ENCODE measurements at places on chromosomes 6 and 20.

DNA sequence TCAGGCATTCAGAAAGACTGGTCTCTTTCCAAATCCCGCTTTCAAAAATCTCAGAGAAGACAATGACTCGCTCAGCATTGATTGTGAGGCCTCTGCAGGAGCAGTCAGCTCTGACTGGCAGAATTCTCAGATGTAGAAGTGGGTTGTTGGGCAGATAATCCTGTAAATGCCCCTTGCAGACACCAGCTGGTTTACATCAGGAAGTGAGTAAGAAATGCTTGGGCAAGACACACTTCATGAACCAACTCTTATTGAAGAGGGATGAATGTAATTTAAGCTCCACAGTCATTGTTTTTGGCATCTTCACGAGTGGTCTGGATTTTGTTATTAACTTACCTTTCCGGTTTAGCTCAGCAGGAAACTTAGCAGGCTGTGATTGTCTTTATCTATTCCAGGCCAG lies 166.6 kb downstream of the PLCB4 start:
- DNase-seq = peak; percentile 71

DNA sequence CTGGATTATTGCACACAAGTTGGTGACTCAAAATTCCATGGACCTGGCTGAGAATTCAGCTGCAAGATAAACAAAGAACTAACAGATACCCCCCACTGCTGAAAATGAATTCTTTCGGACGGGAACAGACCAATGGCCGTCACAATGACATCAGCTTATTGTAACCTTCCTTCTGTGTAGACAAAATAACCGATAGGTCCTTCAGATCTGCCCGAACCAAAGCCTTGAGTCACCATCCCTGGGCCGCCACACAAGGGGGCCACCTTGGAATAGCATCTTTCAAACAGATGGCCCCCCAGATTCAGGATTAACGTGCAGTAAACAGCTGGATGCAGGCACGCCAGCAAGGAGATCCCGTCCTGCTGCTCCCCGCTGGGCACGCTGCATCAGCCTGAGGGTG lies 214.0 kb upstream of the EXOC2 start:
- DNase-seq = no peak

GRCh38 chr20:49797344-49797615 lies 15.3 kb upstream of the SLC9A8 start:
- DNase-seq = no peak

DNA sequence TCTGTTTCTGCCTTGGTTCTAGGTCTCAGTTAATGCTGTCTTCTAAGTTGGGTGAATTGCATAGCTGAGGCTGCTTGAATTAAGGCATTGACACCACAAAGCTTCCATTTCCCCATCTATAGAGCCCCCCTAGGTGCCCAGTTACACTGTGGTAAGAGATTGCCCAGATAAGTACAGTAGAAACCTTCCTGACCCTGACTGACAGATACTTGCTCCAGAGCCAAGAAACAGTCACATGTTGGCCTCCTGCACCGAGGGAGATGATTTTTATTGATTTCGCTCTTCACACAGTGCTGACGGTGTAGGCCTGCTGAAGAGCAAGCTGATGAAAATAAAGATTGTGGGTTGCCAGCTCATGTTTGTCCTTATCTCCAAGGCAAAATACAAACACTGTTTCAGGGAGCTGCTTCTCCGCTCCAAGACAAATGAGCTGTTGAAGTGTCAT lies 67.9 kb downstream of the TRMT11 start:
- peak; percentile 8 for DNase-seq

- DNase-seq = peak; percentile 50
Observed at GRCh38 chr6:126153661-126154060, 167.3 kb downstream of the TRMT11 start.

DNA sequence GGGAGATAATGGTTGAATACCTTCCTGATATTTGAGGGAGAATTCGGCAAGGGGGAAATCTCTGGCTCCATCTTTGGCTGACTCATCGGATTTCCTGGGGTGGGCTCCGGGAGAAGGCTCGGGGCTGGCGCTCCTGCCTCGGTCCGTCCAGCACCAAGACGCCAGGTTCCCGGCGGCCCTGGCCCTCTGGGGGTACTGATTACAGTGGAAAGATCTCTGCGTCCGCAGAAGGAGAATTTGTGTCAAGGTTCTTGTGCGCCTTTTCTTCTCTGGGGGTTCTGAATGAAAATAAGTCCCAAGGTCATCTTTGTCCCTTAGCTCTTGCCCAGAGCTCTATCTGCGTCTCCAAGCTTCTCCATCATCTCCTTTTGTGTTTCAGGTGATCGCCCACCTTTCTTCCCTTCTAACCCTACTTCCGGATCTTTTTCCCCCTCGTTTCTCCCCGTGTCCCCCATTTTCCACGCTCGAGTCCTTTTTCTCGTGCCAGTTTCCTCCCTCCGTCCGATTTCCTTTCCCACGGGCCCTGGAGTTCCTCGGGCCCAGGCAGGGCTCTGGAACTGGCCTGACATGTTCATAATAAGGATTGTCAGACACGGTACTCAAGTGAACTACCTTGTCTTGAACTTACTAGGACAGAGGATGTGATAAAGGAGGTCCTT lies 11.6 kb downstream of the NRN1 start:
- DNase-seq = no peak

GRCh38 chr6:135212935-135213334 lies 31.8 kb downstream of the MYB start:
- DNase-seq = peak; percentile 91

- DNase-seq = no peak
Observed at GRCh38 chr20:17572034-17572638, 2.3 kb downstream of the DSTN start.

DNA sequence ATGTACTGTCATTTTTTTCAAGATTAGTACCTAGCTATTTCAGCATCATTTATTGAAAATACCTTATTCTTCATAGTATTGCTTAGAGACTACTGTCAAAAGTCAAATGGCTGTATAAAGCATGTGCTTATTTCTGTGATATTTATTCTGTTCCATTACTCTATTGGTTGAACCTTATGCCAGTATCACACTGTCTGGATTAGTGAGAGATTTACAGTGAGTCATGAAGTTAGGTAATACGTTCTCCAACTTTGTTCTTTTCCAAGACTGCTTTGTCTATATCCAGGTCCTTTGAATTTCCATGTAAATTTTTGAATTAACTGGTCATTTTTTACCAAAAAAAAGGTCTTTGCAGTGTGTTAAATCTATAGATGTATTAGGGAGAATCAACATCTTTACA lies 18.6 kb upstream of the RNF217 start:
- DNase-seq = no peak

DNA sequence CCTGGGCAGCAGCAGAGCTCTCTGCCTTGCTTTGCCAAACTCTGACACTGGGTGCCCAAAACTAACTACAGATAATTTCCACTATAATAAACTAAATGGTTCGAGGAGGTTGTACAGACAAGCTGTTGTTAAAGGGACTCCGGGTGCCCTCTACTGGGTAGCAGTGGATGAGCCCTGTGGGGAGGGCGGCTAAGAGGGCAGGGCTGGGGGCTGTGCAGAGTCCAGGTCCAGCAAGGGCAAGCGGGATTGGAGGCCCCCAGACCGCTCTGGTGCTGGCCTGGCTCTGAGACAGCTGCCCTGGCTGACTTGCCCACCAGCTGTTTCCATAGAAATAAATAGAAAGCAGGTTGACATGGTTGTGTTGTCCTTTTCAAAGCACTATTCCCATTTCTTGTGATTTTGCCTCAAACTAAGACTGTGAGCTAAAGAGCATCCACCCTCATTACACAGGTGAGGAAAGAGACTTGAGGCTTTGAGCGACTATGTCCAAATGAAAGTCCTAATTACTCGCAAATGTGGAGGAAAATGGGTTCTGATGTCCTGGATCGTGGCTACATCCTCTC lies 167.6 kb upstream of the CST7 start:
- DNase-seq = peak; percentile 44

GRCh38 chr6:89984926-89985750 lies 90.9 kb downstream of the GJA10 start:
- peak; percentile 91 for DNase-seq

DNA sequence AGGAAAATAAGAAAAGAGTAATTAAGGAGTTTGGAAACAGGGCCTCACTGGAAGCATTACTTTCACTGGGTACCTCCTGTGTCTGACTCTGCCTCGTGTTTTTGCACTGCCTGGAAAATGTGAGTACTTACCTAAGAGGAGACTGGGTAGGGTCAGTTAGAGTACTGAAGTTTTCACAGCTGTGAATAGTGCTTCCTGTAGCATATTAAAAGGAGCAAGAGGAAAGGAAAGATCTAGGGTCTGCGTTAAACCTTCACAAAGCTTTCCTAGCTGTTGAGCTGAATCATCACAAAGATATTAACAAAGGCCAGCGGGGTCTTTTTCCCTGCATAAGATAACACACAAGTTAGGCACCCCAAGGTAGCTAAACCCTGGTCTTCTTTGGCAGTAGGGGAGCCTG lies 82.3 kb downstream of the MLIP start:
- no peak for DNase-seq

DNA sequence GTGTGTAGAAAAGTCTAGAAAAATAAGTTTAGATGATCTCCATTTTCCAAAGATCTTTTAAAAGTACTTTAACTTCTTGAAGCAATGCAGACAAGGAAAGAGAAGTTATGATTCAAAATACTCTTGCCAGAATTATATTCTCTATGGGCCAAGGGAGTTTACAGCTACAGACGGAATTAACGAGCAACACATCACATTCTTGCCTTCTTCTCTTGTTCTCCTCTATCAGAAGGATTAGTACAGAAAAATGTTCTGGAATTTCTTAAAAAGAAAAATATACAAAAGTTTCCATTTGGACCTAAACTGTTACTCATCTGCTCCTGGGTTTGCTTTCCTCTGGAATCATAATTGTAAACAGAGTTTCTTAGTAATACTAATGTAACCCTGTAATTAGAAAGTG lies 284.7 kb upstream of the HSF2 start:
- no peak for DNase-seq

GRCh38 chr6:43940071-43940392 lies 170.0 kb downstream of the VEGFA start:
- no peak for DNase-seq

- DNase-seq = peak; percentile 79
Observed at GRCh38 chr6:116034327-116034726, 26.4 kb downstream of the FRK start.

DNA sequence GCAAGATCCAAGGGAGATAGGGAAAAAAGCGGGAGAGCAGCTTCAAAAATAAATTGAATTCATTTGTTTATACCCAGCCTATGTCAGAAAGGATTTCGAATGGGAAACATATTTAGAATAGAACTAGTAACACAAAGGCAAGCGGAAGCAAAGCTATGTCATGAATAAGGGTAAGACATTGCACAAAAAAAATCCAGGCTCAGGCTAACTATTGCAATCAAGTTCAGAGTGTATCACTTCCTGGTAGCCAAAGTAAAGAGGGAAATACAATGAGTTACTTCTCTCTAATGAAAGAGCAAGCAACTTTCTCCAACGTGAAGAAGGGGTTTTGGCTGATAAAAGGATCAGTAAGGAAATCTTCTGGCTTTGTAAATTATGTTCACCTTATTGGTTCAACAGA lies 212.8 kb downstream of the ZMYND8 start:
- no peak for DNase-seq

DNA sequence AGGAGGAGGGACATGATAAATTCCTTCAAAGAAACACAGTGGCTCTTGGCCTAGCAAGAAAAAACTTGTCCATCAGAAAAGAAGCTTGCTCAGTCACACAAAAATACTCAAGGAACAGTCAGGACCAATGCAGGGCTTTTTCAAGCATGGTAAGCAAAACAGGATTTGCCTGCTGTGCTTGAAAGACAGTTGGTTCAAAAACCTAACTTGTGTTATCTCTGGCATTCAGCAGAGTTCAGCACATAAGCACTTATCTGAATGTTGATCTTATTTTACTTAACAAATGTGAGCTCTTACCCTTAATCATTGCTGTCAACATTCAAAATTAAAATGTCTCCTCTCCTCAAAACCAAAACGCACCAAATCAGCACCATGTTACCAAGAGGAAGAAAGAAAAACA lies 38.3 kb downstream of the ATG5 start:
- DNase-seq = peak; percentile 21

DNA sequence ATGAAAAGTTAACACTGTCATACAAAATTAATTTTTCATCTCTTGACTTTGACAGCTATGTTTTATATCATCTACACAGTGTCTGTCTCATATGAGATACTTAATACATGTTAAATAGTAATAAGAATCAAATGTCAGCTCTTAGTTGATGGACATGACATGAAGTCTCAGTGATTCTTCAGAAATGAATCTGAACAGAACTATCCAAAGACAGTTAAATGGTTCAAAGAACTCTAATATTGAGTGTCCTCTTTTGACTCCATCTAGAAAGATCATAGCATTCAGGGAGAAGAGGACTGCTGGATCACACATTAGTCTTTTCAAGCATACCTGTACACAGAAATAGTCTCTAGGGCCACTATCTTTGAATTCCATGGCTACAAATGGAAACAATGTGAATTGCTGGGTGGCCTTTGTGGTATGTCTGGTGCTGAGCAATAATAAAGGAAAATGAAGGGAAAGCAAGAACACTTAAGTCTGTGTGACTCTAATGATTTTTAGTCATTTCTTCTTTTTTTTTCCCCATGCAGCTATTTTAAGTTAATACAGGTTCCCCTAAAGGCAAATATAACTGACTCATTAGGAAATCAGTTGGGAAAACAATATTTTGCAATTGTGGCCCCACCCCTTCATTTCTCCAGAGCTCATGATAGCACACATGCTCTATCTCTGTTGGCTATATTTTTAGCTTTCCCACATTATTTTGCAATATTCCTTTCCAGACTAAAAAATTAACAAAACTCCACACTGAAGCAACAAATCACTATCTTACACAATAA lies 367.5 kb downstream of the GRIK2 start:
- peak; percentile 96 for DNase-seq

- DNase-seq = peak; percentile 17
Observed at GRCh38 chr6:37966801-37967200, 147.3 kb downstream of the ZFAND3 start.

GRCh38 chr6:72621291-72622093 lies at the start of gene KCNQ5:
TSS of gene KCNQ5 (plus strand) at chr6:72622064.
- DNase-seq = peak; percentile 46

DNA sequence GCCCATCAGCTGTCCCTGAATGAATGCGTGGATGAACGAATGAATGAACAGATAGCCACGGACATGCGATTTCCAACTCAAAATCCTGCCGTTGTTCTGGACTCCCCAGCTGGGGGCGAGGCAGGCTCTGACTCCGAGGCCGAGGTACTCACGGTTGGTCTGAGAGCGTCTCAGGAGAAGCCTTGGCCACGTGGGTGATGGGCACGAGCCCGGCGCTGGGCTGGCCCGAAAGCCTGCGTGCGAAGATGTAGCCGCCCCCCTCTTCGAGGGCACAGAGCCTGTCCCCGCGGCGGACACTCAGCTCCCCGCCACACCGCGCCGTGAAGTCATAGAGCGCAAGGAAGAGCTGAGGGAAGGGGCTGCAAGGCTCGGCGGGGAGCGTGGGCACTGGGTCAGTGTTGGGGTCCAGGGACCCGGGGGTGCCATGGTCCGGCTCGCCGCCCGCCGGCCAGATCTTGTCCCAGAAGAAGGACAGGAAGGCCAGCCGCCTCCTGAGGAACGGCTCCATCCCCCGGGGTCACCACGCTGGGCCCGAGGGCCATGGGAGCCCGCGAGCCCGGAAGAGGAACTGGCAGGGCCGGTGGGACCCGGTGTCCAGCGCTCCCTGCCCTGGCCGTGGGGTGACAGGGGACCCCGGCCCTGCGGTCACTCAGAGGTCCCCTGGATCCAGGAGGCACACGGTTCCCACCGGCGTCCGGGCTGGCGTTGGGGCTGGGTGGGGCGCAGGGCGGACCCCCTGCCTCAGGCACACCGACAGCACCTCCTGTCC lies 409 bp downstream of the SRMS start:
- DNase-seq = no peak

All from EH (cell line).